Umbilical cord (tissue), 2 donors: ENCODE measurements at places on chromosomes 2 and 18. TPM values are rescaled to one million over a fixed set of nuclear protein-coding genes. Genes with fewer than 3 reads are reported as not detected.

DNA sequence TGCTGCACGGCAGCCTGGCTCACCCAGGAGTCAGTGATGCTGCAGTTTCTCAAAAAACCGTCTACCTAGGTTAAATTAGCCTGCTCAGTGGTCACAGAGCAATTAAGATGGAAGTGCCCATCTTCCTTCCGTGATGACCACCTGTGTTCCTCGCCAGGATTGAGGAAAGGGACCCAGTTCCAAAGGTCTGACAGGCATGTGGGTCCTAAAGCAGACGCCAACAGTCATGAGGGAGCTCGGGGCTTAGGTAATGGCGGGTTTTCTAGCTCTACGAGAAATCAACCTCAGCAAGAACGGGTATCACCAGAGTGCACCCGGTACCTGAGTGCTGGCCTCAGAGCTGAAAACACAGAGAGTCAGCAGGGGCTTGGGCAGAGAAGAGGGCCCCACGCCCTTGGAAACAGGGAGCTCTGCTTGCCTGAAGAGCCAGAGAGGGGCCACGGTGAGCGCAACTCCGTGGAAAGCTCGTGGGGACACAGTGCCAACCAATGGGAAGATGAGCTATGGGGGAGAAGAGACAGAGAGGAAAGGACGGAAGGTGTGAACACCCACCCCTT, 34.3 kb upstream of the DNMT3A start:
- DNase-seq: no peak

- DNase-seq: peak; percentile 50
These were observed 383.3 kb downstream of the MTX2 start for GRCh38 chr2:176652300-176653182.

DNA sequence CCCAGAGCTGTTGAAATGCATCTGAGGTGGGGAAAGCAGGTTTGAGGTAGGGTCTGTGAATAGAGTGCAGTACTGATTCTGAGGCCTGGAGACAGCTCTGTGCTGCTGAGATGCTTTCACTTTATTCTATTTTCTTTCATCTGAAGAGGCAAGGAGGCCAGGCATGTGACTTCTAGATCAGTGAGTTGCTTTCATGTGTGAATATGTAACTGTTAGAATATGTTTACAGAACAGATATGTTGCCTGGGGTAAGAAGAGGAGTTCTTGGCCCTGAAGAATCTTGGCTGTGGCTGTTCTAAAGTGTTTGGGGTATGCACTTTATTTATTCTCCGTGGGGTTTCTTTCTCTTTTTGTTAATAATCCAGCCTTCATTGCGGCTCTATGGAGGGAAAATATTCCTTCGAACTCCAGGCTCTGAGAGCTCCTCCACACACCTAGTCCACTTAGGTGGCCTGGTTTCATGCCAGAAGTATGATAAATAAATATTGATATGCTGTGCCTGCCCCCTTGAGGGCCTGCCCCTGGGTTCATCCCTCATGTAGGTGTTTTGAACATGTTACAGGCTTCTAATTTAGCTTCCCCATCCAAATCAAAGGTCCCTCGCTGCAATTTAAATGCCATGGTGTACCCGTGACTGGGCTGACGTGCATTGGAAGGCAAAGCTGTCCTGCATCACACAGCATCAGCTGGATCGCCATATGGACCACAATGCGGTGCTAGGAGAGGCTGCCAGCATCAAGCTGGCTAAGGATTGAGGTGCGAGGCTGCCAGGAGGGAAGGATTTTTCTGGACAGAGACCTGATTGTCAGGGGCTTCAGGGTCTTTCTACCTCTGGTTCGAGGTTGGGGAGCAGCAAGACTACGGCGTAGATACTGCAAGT, 102.9 kb downstream of the PRKCE start:
- no peak for DNase-seq

Gene HOXD11
- 18.1 TPM for total RNA-seq

DNA sequence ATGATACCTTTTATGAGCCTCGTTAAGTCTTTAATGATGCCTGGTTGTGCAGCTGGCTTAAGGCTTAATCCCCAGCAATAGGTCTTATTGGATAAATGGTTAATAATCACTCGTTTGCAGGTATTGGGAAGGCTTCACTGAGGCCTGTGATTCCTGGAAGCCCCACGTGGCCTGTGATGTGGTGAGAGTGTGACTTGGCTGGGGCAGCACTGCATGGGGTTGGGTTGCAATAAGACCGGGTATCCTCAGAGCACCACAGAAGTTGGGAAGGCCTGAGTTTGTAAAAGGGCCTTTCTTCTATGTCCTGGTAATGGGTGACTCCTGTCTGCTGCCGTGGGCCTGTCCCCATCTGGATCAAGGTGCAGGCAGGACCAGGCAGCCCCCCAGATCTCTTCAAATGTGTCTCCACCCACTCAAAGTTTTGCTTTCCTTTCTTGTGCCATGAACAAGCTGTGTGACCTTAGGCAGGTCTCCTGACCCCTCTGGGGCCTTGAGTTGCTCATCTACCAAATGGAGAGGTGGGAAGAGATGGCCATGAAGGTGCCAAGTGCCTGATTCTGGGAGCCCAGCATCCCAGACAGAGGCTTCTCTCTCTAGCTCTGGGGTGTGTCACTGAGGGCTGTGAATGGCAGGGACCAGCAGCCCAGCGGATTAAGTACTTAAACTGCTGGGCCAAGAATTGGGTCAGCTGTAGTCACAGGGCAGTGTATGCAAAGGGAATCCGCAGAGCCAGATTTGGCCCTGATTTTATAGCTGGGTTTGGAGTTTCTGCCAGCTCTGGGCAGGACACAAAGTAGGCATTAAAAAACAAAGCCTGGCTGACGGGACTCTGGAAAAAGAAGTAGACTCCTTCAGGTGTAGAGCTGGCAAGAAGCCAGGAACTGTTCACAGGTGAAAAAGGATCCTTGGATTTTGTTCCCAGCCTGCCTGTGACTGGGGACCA, 24.4 kb downstream of the LBH start:
- no peak for DNase-seq

GRCh38 chr2:152875701-152876695, 157.6 kb downstream of the ARL6IP6 start:
- peak; percentile 69 for DNase-seq

GRCh38 chr18:42113529-42114191, 158.6 kb downstream of the PIK3C3 start:
- DNase-seq: peak; percentile 15

Gene ACTG2
- total RNA-seq: 896 TPM

Gene HOXD8
- 8.7 TPM for total RNA-seq

DNA sequence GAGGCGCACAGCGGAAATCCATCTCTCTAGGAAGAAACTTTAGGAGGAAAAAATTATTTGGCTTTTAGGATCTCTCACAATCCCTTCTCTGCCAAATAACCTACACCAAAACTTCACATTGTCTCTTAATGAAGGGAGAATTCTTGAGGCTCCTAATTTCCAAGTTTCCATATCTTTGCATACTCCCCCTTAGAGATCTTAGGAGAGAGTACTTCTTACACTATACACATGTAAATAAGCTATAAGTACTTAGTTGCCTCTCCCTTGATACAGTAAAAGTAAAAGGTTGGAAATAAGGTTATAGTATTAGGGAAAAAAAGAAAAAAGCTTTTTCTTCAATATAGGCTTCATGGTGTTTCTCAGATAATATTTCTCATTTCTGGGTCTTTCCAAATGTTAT, 596.7 kb downstream of the SATB2 start:
- no peak for DNase-seq

GRCh38 chr2:191045141-191045540, 31.2 kb upstream of the STAT1 start:
- DNase-seq: no peak

DNA sequence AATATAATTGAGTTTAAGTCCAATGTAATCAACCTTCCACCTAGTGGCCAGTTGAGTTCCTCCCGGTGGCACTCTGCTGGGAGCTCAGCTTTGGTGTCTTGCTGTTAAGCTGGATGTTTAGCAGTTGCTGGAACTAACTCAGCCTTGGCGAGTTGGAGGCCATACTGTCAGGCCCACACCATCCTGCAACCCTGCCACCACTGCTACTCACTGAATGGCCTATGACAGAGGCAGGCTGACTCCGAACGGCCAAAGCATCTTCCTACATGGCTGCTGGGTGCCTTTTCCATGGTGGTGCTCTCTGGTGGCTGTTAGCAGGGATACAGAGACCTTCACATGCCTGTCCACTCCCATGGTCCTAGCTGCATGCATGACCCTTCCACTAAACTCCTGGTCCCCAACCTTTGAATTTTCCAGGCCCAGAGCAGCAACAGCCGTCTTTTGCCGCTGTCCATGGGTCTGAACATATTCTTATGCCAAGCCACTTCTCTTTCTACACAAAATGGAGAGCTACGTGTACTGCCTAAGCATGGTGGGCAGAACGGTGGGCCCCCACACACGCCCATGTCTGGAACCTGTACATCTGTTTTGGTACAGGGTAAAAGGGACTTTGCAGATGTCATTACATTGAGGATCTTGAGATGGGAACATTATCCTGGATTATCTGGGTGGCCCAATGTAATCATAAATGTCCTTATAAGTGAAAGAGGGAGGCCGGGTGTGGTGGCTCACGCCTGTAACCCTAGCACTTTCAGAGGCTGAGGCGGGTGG, 15.0 kb upstream of the TRAF3IP1 start:
- no peak for DNase-seq

Gene SCN9A
- total RNA-seq: 8.2 TPM

GRCh38 chr18:10011751-10012150, 97.9 kb downstream of the VAPA start:
- no peak for DNase-seq

DNA sequence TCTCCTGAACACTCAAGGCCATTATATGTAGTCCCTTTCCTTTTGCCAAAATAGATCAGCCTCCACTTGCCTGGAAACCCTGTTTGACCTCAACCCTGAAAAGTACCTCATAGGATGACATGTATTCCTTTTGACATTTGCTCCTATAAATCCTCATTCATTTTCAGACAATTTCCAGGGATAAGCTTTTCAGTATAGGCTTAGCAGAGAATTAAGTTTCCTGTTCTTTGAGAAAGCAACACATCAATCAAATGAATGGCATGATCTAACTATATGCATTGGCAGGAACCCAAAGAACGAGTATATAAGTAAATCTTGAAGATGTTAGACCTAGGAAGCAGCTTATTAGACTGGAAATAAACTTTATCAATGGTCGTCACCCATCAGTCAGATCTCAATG, 483.0 kb downstream of the CCDC85A start:
- DNase-seq: no peak

DNA sequence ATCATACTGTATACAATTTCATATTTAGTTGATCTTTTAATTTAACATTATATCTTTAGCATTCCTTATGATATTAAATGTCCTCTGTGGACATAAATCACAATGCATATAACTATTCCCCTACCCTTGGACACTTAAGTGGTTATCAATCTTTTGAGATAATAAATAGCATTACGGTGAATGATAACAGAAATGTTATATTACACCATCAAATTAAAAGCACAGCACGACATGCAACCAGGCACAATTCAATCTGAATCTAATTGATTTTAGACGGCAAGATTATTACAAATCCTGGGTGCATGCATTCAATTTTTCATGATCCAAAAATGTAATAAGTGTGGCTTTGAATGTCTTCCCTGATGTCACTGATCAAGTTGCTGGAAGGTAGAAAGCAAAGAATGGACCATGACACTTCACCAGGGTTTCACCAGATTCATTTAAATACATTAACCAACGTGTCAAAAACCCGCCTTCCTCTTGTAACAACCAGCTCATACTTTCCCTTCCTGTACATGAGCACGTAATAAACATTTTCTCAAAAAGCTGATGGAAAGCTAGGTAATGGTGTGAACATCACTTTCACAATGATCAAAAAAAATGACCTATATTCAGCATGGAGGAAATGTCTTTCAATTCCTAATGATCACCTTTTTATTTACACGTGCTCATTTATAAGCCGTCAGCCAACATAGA, 513.7 kb upstream of the ID2 start:
- DNase-seq: no peak

Gene OTX1
- 4.8 TPM for total RNA-seq

- DNase-seq: no peak
These were observed 61.9 kb upstream of the ALPP start for GRCh38 chr2:232316461-232317330.
